Left ventricle myocardium inferior (tissue), 1 donor: ENCODE measurements at places on chromosomes 1 and 21. TPM values are rescaled to one million over a fixed set of nuclear protein-coding genes. Genes with fewer than 3 reads are reported as not detected.

- no peak for DNase-seq
- H3K27me3 ChIP-seq: no peaks in the 10 kb centered on the region
- no peak overlapping the region for H3K27ac ChIP-seq
- H3K36me3 ChIP-seq: no peaks in the 10 kb centered on the region
- no peaks in the 10 kb centered on the region for H3K4me1 ChIP-seq
Measured at GRCh38 chr1:215045698-215046308, 36.7 kb upstream of the KCNK2 start.

- H3K27ac ChIP-seq: no peak overlapping the region
- H3K4me3 ChIP-seq: no peak overlapping the region
- no peak for DNase-seq
- no peaks in the 10 kb centered on the region for H3K27me3 ChIP-seq
- peaks cover 12% of the 10 kb centered on the region for H3K4me1 ChIP-seq
Measured at GRCh38 chr21:42393443-42393950, 2.4 kb downstream of the TMPRSS3 start.

DNA sequence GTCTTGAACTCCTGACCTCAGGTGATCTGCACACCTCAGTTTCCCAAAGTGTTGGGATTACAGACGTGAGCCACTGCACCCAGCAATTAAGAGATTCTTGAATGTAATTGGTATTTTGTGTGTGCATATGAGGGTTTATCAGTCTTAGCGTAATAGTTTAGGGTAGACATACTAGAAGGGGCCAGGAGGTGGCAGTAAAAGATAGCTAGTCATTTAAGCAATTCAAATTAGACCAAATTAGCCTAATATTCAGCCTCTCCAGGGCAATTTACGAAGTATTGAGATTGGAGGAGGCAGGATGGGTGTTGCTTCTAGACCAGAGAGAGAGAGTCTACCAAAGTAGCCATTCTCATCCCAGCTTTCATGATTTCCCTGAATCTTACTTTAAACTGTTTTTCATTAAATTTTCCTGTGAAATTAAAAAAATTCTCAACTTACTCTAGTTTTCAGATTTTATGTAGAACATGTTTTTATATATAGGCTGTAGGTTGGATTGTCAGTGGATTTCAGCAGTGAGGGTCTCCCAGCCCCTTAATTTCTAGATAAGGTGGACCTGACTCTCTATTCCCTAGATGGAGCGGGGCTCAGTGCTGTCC, 119.7 kb downstream of the HHAT start:
- no peaks in the 10 kb centered on the region for H3K4me1 ChIP-seq
- H3K4me3 ChIP-seq: no peak overlapping the region
- no peak for DNase-seq

The KIAA0040 gene
- 12.8 TPM for total RNA-seq

The CLCA4 gene
- 0.27 TPM for total RNA-seq

The HSF2BP gene
- total RNA-seq: 0.16 TPM

The HTR6 gene
- total RNA-seq: not detected

DNA sequence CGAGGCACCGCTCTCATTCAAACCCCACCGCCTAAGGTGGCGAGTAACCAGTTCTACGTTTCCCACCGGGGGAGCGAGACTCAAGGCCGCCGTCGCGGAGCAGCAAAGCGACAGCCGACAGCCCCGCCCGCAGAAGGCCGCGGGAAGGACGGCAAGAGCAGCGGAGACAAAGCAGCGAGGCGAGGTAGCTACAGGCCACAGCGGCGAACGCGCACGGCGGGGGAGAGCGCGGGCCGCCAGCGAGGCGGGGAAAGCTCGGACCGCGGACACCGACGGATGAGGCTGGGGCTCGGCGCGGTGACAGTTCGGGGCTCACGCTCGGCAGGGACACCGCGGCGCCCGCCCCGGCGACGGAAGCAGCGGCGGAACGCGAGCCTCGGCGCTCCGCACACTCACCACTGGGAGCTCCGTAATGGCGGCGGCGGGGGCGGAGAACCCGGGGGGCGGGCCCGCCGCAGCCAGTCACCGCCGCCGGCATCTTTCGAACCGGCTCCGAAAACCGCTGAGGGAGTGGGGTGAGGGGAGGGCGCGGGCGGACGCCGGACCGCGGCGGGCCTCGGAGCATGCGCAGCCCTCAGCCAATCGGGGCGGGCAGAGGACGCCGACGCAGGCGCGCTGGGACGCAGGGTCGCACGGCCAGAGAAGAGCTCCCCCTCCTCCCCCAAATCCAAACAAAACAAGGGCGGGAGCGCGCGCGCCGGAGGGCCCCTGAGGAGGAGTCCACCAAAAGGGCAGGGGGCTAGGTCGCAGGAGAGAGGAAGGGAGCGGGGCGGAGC, 666 bp downstream of the HP1BP3 start:
- peak overlapping the region; percentile 91 for H3K4me3 ChIP-seq
- DNase-seq: peak; percentile 94
- no peaks in the 10 kb centered on the region for H3K36me3 ChIP-seq
- peak overlapping the region; percentile 96 for H3K27ac ChIP-seq
- peaks cover 58% of the 10 kb centered on the region for H3K4me1 ChIP-seq
- H3K27me3 ChIP-seq: no peaks in the 10 kb centered on the region

The CHODL gene
- 0.25 TPM for total RNA-seq

The RFX5 gene
- total RNA-seq: 21.0 TPM

The FCRL2 gene
- total RNA-seq: not detected

DNA sequence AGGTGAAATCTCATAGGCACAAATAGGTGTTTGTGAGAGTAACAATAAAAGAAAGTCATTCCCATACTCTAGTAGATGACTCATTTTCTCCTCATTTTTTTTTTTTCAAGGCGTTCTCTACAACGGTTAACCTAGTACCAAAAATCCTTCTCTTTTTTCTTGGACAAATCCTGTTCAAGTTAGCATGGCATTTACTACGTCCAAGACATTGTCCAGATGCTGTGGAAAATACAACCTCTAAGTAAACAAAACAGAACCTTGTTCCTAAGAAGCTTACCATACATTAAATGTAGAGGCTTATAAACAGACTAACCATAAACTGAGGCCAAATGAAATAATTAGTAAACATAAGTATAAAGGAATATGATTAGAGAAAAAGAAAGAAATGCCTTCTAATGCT, 76.2 kb upstream of the RGS4 start:
- no peaks in the 10 kb centered on the region for H3K36me3 ChIP-seq
- H3K27ac ChIP-seq: no peak overlapping the region
- H3K4me1 ChIP-seq: no peaks in the 10 kb centered on the region

DNA sequence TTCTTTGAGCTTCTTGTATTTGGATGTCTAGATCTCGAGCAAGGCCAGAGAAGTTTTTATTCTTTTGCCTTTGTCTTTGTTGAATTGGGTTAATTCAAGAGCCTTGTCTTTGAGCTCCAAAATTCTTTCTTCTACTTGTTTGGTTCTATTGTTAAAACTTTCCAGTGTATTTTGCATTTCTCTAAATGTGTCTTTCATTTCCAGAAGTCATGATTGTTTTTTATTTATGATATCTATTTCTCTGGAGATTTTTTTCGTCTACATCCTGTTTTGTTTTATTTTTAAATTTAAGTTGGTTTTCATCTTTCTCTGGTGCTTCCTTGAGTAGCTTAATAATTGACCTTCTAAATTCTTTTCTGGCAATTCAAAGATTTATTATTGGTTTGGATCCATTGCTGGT, 61.8 kb downstream of the DTL start:
- H3K4me1 ChIP-seq: no peaks in the 10 kb centered on the region
- H3K4me3 ChIP-seq: no peak overlapping the region
- no peak for DNase-seq

GRCh38 chr21:41121785-41122415, 46.1 kb upstream of the BACE2 start:
- peaks cover 35% of the 10 kb centered on the region for H3K27me3 ChIP-seq
- no peak overlapping the region for H3K4me3 ChIP-seq
- DNase-seq: peak; percentile 79

DNA sequence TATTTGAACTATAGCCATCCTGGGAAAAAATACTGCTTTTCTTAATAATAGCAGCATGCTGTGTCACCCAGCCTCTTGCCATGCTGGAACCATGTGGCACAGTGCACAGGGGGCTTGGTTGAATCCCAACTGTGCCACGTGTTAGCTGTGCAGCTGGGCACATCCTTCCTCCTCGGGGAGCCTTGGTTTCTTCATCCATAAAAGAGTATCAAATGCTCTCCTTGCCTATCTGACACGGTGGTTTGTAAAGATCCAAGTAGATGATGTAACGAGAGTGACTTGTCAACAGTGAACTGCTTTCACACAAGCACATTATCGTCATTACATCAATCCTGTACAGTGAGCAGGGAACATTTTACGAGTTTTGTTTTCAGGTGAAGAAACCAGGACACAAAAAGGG, 24.4 kb downstream of the VASH2 start:
- no peak overlapping the region for H3K27ac ChIP-seq
- H3K4me1 ChIP-seq: peaks cover 4% of the 10 kb centered on the region
- H3K27me3 ChIP-seq: peaks cover 17% of the 10 kb centered on the region
- no peak for DNase-seq
- H3K36me3 ChIP-seq: no peaks in the 10 kb centered on the region

GRCh38 chr1:100400404-100400803, 48.1 kb downstream of the CDC14A start:
- H3K27ac ChIP-seq: peak overlapping the region; percentile 71
- peak; percentile 38 for DNase-seq
- H3K36me3 ChIP-seq: peaks cover 6% of the 10 kb centered on the region
- no peak overlapping the region for H3K4me3 ChIP-seq
- no peaks in the 10 kb centered on the region for H3K27me3 ChIP-seq
- H3K4me1 ChIP-seq: peaks cover 18% of the 10 kb centered on the region
